Left lobe of liver (tissue), 2 donors: ENCODE measurements at places on chromosomes 5 and 9. TPM values are rescaled to one million over a fixed set of nuclear protein-coding genes. Genes with fewer than 3 reads are reported as not detected.

ZFP37 gene
- total RNA-seq, result 0.55 TPM

HRH2 gene
- 0.23 TPM for total RNA-seq

CCDC171 gene
- total RNA-seq, result 0.45 TPM

HRCT1 gene
- 0.96 TPM for total RNA-seq

LEAP2 gene
- total RNA-seq, result 168 TPM

SLC1A1 gene
- total RNA-seq, result 23.1 TPM

ITK gene
- total RNA-seq, result 0.70 TPM

GRCh38 chr5:72653586-72653985 is 146.4 kb upstream of the ZNF366 start:
- DNase-seq, result no peak

- DNase-seq, result no peak
These were observed 577.6 kb downstream of the TLR4 start for GRCh38 chr9:118281772-118282171.

- no peak for DNase-seq
These were observed 56.6 kb downstream of the RASEF start for GRCh38 chr9:83006378-83006777.

GRCh38 chr5:94082405-94082804 is 341.0 kb upstream of the POU5F2 start:
- DNase-seq, result no peak

DNA sequence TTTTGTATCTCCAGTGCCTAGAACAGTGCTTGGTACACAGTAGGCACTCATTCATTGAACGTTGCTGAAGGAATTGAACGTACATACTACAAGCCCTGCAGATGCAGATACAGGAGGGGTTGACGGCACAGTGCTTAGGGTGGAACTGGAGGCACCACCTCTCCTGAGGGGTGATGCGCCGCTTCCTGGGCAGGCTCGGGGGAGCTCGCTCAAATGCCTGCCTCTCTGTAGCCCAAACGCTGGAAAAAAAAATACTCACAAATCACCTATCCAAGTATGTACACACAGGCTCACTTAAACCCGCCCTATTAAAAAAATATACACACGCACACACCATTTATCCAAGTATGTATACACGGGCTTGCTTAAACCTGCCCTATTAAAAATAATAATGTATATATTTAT is 536 bp upstream of the COMMD10 start:
- DNase-seq, result no peak

- DNase-seq, result no peak
These were observed 95.8 kb upstream of the DAP start for GRCh38 chr5:10856683-10857337.

DNA sequence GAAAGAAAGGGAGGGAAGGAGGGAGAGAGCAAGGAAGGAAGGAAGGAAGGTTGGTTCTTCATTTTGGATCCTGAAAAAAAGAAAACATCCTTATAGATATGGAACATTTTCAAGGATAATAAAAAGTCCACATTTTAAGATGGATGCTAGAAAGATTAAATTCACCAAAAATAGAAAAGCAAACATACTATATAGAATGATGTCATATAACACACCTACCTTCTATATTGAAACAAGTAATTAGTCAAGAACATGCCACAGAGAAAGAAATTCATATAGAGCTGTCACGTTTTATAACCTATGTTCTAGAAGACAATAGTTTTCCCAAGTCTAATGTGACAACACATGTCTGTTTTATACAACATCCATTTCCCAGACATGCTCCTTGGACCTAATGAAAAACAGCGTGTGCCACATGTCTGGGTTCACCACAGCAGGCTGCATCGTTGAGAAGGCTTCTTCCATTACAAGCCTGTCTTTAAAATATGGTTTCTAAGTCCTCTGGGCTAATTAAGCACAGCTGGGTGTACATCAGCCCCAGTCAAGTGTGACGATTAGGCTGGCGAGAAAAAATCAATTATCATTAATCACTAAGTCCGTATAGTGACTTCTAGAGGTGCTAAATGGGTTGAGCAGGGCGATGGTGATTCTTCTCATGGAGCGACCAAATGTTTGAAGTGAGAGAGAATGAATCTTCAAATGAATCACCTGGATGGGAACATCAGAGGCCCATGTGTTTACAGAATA is 301.8 kb downstream of the TLE1 start:
- DNase-seq, result no peak

DNA sequence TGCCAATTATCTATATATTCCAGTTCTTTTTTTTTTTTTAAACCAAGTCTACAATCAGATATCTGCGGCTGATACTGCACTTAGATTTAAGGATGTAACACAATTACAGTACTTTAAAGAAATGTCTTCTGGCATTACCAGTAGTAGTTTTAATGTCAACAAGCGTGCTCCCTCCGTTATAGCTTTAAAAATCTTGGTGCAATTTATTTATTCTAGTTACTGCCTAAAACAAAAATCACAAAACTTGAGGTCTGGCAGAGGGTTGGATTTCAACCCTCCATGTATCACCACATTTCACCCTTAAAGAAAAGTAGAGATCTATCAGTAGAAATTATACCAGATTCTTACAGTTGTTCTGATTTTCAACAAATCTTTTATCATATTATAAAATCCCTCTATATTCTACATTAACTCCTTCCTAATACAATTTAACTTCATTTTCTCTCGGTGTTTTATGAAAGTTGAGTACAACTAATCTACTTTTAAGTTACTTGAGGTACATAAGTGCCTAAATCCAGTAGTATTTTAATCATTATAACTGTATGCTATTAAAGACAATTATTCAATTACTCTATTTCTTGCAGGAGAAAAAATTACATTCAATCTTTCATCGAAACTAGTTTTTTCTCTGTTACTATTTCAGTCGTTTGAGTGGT is 2.0 kb upstream of the RICTOR start:
- no peak for DNase-seq

DNA sequence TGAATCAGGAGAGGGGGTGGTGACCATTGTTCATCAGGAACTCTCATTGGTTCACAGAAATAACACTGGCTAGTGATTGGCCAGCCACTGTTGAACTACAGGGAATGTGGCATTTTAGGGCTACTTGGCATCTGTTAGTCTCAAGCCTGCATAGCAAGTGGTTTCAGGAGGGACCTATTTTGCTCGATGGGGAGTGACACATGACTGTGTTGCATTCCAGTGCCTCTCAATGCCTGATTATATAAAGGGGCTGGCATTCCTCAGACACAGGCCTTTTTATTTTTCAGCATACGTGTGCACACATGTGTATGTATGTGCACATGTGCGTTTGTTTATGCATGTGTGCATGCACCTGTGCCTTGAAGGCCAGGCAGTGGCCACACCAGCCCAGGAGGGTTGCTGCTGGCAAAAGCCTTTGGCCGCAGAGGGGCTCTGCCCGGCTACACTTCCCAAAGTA is 23.2 kb downstream of the FGD3 start:
- DNase-seq, result peak; percentile 19

GRCh38 chr9:128192601-128193371 is 1.4 kb upstream of the CIZ1 start:
- DNase-seq, result peak; percentile 82

DNA sequence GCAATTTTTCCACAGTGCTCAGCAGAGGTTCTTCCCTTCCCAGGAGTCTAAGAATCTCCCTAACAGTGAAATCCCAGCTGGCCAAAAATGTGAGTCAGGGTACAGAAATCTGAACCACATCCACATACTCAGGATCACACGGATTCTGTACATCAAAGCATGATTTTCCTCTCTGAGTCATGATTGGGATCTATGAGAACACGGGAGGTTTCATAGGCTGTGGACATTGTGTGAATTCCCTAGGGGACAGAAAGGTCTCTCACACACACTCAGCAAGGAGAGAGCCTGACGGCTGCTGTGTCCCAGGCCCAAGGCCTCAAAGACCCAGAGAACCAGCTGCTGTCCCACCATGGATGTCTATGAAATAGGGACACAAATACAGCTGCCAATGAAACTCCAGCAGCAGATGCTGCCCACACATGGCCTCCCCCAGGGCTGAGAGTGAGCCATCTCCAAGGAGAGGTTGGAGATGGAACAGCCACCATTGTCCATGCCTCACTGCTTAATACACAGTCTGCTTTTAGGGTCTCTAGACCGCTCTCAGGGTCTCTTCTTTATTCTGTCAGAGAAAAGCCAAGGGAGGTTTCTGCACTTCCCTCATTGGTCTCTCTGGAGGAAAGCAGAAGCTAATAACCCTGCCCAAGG is 102.7 kb downstream of the ADAMTS12 start:
- DNase-seq, result no peak

- no peak for DNase-seq
These were observed 107.7 kb downstream of the GDA start for GRCh38 chr9:72256931-72257330.

DNA sequence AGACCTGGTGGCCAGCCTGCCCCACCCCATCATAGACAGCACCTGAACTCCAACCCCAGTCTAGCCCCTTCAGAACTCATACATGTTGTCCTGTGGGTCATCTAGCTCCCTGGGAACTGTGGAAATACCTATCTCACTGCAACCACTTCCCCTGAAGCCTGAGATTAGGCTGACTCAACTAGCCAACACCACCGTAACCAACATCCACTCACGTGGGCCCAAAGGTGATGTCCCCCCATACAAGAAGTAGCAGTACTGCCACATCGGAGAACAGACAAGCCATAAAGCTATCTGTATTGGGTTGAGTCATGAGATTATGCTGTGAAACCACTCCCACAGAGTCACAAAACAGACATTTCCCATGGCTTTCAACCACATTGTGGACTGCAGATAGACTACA is 46.6 kb downstream of the OSMR start:
- DNase-seq, result no peak

GRCh38 chr5:97157689-97158088 is 15.3 kb upstream of the LIX1 start:
- no peak for DNase-seq

DNA sequence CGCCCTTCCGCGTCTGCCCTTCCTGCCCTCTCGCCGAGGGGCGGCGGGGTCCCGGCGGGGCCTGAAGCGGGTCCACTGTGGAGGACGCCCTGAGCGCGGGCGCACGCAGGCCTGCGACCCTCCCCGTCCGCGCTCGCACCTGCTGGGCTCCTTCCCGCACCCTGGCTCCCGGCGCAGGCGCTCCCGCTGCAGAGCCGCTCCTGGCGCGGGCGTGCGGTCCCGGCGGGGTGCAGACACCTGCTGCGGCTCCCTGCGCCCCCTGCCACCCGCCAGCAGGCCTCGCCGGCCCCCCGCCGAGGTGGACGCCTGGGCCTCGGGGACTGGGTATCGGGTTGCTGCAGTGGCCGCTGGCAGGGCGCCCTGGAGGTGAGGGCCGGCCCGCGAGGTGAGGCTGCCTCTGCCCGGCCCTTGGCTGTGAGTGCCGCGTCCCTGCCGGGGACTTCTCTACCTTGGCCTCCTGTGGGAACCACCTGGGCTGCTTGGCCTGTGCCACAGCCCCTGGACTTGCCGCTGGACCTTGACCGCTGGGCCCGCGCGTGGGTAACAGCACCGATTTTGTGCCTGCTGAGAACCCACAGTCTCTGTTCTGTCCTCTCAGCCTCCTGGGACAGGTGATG is 627 bp downstream of the ARRDC1 start:
- DNase-seq, result peak; percentile 74

GRCh38 chr9:98256756-98257155 is 1.3 kb upstream of the TBC1D2 start:
- DNase-seq, result no peak

DNA sequence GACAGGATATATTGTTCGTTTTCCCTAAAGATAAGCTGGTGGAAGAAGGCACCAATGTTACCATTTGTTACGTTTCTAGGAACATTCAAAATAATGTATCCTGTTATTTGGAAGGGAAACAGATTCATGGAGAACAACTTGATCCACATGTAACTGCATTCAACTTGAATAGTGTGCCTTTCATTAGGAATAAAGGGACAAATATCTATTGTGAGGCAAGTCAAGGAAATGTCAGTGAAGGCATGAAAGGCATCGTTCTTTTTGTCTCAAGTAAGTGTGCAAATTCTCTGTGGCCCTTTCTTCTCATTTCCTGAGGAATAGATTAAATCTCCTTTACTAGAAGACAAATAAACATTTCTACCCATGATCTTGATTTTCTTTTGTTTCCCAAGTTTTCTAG is 38.0 kb downstream of the OSMR start:
- DNase-seq, result no peak

GRCh38 chr5:113336975-113337374 is 97.8 kb downstream of the TSSK1B start:
- DNase-seq, result no peak

- no peak for DNase-seq
These were observed 8.7 kb upstream of the B4GALT1 start for GRCh38 chr9:33175649-33176325.

DNA sequence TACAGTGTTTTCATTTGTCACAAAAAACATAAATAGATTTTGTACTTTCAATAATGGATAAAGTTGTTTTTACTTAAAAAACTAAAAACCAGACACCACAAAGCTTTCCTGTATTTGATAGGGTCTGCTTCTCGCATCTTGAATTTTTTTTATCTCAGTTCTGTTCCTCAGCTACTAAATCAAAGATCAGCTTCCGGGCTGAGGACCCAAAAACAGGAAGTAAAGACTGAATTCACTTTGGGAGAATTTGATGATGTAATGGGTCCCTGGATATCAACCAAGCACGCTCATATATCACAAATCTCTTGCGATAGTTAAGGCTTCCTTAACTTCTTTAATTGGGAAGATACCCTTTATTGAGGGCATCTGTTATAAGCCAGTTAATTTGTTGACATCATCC is 24.1 kb downstream of the ITK start:
- DNase-seq, result no peak

GRCh38 chr5:59322894-59323293 is 570.6 kb downstream of the PDE4D start:
- no peak for DNase-seq

DNA sequence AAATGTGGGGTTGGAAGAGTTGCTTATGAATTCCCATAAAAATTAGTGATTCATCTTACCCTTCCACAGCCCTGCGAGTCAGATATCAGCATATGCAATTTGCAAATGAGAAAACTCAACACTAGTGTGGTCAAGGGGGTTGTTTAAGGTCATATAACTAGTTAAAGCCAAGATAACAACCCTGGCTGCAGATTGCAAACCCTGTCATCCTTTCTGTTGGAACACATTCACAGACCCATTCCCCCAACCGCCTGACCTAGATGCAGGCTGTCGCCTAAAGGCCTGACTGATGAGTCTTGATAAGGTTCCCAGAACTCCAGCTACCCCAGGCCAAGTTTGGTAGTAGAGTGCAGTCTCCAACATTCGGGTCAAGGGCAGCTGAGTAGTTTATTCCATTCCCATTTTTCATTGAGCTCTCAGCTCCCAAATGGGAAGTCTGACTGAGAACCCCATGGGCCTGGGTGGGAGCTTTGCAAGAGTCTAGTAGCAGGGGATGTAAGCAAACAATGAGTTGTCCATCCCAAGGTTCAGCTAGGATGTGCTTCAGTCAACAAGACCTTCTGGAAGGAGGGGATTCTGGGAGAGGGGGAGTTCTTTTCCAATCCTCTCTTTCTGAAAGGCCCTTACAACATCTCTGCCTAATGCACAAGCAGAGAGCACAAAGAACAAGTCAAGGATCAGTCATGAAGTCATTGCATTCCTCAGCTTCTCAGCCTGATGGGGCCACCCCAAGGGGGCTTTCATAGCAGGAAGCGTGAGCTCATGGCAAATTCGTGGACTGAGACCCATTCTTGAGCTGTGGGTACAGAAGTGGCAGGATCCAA is 40.3 kb downstream of the ADAM19 start:
- no peak for DNase-seq

GRCh38 chr9:1658661-1659362 is 356.3 kb upstream of the SMARCA2 start:
- DNase-seq, result no peak

- DNase-seq, result no peak
These were observed 29.5 kb upstream of the LHFPL2 start for GRCh38 chr5:78677777-78678668.
